SK-N-SH (cell line): ENCODE measurements at places on chromosomes 13 and 19.

- DNase-seq, result no peak
These were observed 5.9 kb downstream of the TRPC4 start for GRCh38 chr13:37863708-37864107.

- no peak for DNase-seq
These were observed 12.1 kb downstream of the ZNF561 start for GRCh38 chr19:9608912-9609311.

GRCh38 chr13:51019026-51019425 is 92.0 kb downstream of the C13orf42 start:
- DNase-seq, result no peak

- no peak for DNase-seq
These were observed 5.9 kb downstream of the HCN2 start for GRCh38 chr19:595326-596262.

- no peak for DNase-seq
These were observed 41.7 kb downstream of the XPO4 start for GRCh38 chr13:20860844-20861243.

DNA sequence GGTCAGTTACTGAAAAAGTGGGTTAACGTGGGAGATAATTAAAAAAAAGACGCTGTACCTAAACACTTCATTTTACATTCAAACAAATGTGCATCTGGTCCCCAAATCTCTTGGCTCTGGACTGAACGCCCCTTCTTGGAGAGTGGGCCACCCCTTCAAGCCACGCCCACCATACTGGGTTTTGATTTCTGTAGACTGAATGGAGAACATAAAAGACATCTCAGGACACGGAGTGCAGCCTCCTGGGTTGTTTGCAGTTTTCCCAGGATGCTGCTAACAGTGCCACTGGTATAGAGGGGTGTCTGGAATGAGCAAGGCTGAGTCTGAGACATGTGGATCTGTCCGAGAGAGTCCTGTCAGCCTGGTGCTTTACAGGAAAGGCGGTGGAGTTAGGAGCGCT is 10.6 kb downstream of the TFDP1 start:
- DNase-seq, result no peak

DNA sequence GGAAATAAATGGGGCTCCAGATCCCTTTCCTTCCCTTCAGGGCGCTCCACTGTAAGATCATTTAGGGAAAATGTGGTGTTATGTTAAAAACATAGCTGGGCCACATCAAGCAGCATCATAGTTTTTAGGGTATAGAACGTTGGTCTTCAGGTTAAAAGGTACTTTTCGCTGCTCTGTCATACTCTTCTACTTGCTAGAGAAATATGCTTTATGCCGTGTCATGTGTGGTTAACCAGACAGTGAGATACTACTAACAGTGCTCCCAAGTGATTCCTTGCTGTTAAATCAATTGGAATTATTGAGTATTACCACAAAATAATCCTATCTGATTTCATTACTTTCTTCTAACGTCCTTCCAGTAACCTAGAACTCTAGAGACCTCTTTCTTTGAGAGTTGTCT is 1.1 kb upstream of the NDFIP2 start:
- DNase-seq, result no peak

GRCh38 chr19:51480590-51480989 is 2.3 kb downstream of the CEACAM18 start:
- no peak for DNase-seq

DNA sequence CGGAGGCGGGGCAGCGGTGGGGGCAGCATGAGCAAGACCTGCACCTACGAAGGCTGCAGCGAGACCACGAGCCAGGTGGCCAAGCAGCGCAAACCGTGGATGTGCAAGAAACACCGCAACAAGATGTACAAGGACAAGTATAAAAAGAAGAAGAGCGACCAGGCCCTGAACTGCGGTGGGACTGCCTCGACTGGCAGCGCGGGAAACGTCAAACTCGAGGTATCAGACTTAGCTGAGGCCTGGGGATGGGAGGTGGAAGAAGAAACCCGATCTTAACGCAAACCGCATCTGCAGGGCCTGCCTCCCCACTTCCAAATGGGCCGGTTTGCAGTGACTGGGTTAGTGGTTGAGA is 693 bp downstream of the RFXAP start:
- no peak for DNase-seq

- no peak for DNase-seq
These were observed 38.9 kb downstream of the COL4A1 start for GRCh38 chr13:110268061-110268460.
